ENCODE measurements at places on chromosomes 5 and 9. TPM values are rescaled to one million over a fixed set of nuclear protein-coding genes. Genes with fewer than 3 reads are reported as not detected.

SPATA31E1 gene
- not detected for total RNA-seq

CSF1R gene
- not detected for total RNA-seq

MUSK gene
- total RNA-seq = not detected

GRXCR2 gene
- total RNA-seq = not detected

PLAC8L1 gene
- total RNA-seq = not detected

DMRT3 gene
- not detected for total RNA-seq

LURAP1L gene
- 3.3 TPM for total RNA-seq

FAM163B gene
- not detected for total RNA-seq

RUFY1 gene
- total RNA-seq = 51.8 TPM

PAEP gene
- total RNA-seq = not detected

DBH gene
- total RNA-seq = not detected

CDH18 gene
- not detected for total RNA-seq

POLR3G gene
- total RNA-seq = 10.0 TPM

EPB41L4B gene
- total RNA-seq = 0.42 TPM

PCDHA4 gene
- 0.42 TPM for total RNA-seq

FOXD4L5 gene
- 0.11 TPM for total RNA-seq

GPR107 gene
- total RNA-seq = 62.2 TPM

ZFP37 gene
- 2.3 TPM for total RNA-seq

C5orf58 gene
- not detected for total RNA-seq

RAD1 gene
- 35.0 TPM for total RNA-seq

RLN2 gene
- total RNA-seq = 0.35 TPM

TARS1 gene
- 242 TPM for total RNA-seq

DROSHA gene
- 57.3 TPM for total RNA-seq

TOPORS gene
- 43.7 TPM for total RNA-seq

ORM2 gene
- not detected for total RNA-seq

SH2D3C gene
- total RNA-seq = 58.3 TPM

TIMD4 gene
- total RNA-seq = not detected

NEUROG1 gene
- total RNA-seq = not detected

CHSY3 gene
- 2.1 TPM for total RNA-seq

CMYA5 gene
- total RNA-seq = under 0.01 TPM

ARHGEF28 gene
- 74.8 TPM for total RNA-seq

RFESD gene
- 1.8 TPM for total RNA-seq

OTP gene
- not detected for total RNA-seq

PCDHB10 gene
- total RNA-seq = 0.33 TPM

GFI1B gene
- total RNA-seq = not detected

Data from pulmonary artery endothelial cell (primary cell).